Activated CD4-positive, alpha-beta T cell treated with anti-CD3 and anti-CD28 coated beads, Interleukin-2, amount 50 U/mL, for 16 hours (primary cell): ENCODE measurements at places on chromosomes 6 and 20.

GRCh38 chr6:6969761-6970223, 138.0 kb upstream of the RREB1 start:
- DNase-seq, result no peak

GRCh38 chr20:50346374-50347283, 156.0 kb downstream of the CEBPB start:
- DNase-seq, result no peak

GRCh38 chr6:52718550-52718949, 44.7 kb downstream of the GSTA2 start:
- no peak for DNase-seq

DNA sequence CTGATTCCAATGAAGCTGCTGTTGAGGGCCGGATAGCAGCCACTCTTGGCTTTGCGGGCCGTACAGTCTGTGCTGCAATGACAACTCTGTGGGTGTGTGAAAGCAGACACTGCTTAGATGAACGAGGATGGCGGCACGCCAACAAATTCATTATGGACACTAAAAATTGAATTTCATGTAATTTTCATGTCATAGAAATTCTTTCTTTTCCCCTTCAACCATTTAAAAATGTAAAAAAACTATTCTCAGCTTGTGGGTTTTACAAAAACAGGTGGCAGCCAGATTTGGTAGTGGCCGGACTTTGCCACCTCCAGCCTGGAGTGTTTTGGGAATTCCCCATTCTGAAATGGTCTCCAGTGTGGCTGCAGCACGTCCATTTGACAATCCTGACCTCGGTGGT, 26.0 kb downstream of the MAS1 start:
- DNase-seq, result no peak

DNA sequence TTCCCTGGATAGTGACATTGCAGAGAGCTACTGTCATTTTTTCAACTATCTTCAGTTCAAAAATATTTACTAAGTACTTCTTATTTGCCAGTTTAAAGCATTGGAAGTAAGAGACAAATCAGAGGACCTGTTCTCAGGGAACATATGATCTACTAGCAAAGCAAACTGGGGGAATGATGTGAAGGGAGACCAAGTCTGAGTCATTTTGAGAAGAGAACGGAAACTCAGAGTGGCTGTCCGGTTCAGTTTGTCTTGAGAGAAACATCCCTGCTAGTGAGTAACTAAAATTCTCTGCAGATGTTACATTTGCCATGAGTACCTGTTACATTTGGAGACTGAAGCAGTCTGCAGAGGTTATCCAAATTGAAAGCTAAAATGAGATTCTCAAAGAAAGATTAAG, 118.3 kb downstream of the KCNQ5 start:
- DNase-seq, result peak; percentile 66

DNA sequence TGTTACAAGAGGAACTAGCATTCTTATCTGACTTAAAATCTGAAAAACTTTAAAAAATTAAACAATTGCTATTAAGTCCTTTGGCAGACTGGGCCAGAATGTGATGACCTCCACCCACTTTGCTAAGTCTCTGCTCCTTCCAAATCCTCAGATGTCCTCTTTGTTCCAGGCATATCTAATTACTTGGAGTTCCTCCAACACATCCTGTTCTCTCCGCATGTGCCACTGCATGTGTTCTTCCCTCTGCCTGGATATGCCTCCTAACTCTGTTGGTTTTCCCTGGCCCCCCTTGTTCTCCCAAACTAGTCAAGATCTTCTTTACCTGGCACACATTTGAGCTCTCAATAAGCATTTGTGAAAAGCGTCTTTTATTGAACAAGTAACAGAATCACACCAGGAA, 23.1 kb downstream of the ELOVL2 start:
- no peak for DNase-seq

DNA sequence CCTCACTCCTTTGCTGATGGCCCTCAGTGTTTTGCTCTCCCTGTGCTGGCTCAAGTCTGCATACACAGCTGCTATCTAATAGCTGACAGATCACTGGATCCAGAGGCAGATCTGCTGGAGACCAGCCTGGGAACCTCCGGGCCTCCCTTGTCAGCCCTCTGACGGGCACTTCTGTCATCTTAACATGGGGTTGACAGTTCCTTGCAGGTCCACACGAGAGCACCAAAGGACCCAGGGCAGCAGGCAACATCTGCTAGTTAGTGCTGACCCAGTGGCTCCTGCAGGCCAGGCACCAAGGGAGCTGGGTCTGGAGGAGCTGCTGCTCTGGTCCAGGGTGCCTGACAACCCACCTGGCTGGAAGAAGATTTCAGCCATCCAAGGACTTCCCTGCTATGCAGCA, 208.1 kb downstream of the UST start:
- DNase-seq, result no peak

DNA sequence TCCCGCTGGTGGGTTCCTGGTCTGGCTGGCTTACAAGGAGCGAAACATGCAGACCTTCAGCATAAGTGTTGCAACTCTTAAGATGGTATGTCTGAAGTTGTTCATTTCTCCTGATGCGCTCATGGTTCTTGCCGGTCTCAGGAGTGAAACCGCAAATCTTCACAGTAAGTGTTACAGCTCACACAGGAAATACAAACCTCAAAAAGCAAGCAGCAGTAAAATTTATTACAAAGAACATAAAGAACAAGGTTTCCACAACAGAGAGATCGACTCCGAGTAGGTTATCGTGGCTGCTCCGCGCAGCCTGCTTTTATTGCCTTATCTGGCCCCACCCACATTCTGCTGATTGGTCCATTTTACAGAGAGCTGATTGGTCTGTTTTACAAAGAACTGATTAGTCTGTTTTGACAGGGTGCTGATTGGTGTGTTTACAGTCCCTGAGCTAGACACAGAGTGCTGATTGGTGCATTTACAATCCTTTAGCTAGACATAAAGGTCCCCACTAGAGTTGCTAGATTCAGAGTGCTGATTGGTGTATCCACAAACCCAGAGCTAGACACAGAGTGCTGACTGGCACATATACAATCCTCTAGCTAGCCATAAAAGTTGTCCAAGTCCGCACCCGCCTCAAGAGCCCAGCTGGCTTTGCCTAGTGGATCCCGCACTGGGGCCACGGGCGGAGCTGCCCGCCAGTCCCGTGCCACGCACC, 39.2 kb downstream of the TRIM27 start:
- peak; percentile 89 for DNase-seq

GRCh38 chr6:169368200-169368599, 114.6 kb upstream of the THBS2 start:
- DNase-seq, result no peak

- DNase-seq, result no peak
Observed at GRCh38 chr6:6884193-6884627, 223.6 kb upstream of the RREB1 start.

- DNase-seq, result peak; percentile 49
Observed at GRCh38 chr6:90190752-90191395, 105.8 kb downstream of the BACH2 start.

- DNase-seq, result no peak
Observed at GRCh38 chr6:1643830-1644445, 34.2 kb downstream of the FOXC1 start.

GRCh38 chr6:145815309-145816274, 997 bp upstream of the FBXO30 start:
- peak; percentile 35 for DNase-seq

GRCh38 chr20:51884561-51884960, 82.2 kb upstream of the SALL4 start:
- DNase-seq, result no peak

- no peak for DNase-seq
Observed at GRCh38 chr20:25461786-25462545, 54.5 kb downstream of the GINS1 start.

GRCh38 chr6:49479308-49479970, 16.3 kb downstream of the CENPQ start:
- no peak for DNase-seq

DNA sequence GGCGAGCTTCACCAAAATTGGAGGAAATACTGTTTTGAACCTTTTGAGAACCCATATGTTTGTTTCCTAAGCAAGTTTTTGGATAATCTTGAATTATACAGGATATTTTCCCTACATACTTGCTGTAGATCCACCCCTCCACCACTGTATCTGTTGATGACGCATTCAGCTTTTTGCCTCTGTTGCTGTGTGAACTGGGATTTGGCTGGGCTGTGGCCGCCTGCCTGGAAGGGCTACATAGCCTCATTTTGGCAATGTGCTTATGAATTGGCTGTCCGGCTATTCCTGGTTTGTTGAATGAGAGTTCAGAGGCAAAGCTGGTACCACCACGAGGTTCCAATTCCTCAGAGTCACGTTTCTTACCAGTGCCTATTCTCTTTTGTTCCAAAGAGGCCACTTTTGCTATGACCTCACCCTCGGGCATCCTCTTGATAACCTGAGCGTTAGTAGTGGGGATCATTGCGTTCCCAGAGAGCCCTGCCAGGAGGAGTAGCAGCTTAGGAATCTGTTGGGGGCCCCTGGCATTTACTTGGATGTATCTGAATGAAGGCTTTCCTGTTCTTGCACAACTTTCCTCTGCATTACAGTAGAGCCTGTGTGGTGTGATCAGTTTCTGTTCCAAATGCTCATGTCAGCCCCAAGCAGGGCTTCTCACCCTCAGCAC, 6.4 kb downstream of the FAM83D start:
- no peak for DNase-seq

- DNase-seq, result no peak
Observed at GRCh38 chr6:122276637-122277036, 122.8 kb upstream of the HSF2 start.

DNA sequence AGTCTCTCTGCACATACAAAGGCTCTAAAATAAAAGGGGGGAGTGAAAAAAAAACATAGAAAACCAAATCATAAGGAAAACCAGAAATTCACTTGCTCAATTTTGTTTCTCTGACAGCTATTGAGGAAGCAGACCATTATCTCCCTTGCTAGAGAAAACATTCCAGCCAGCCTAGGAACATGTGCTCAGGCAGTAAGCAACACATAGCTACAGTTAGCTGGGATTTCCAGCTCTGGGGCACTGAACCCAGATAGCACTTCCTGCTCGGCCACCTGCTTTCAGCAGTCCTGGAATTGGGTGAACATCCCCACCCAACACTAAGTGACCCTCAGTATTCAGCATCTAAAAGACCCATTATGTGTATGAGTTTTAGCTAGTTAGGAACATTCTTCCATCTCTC, 61.3 kb downstream of the TNFRSF21 start:
- no peak for DNase-seq

DNA sequence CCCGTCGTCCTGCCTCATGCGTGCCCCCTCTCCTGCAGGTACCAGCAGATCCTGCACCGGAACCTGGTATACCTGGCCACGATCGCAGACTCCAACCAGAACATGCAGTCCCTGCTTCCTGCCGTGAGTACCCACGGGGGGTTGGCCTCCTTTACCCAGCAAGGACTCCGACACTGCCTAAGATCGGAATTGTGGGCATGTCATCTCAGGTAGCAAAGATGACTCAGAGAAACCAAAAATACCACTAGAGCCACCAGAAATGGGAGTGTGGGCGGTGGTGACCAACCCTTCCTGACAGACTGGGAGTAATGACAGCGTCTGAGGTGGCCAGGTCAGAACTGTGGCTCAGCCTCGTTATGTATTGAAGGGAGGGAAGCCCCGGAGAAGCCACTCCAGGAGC, 16.3 kb downstream of the SS18L1 start:
- peak; percentile 91 for DNase-seq

DNA sequence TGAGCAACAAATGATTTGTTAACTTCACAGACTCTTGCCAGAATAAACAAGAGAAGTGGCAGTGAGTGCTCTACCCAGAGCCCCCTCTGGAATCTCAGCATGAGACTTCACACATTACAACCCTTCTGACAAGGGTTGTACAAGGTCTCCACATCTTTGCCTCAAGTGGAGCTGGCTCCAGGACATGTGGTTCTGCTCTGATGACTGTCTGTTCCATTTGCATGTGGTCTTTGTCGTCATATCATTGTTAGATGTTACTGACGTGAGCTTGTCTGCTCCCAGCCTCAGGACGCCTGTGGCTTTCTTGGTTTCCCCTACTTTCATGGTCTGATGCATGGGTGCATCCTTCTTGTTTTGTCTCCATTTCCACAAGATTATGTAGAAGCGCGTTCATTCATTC, 115.0 kb downstream of the SLC24A3 start:
- no peak for DNase-seq

DNA sequence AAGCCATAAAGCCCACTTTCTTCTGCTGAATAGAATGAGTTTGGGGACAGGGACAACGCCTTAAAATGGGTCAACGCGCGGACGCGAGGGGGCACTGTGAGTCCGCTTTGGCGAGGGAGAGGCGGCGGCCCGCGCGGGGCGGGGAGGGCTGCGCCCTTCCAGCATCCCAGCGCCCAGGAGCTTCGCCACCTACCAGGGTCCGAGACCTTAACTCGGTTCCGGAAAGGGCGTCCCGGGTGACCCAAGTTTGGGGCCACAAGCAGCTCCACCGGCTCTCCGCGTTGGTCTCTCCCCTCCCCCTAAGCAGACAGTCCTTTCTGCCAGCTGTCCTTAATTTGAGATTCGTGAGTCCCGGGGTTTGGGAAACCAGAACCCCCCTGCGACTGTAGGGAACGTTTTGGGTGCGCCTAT, 1.8 kb upstream of the SAMD5 start:
- peak; percentile 61 for DNase-seq

DNA sequence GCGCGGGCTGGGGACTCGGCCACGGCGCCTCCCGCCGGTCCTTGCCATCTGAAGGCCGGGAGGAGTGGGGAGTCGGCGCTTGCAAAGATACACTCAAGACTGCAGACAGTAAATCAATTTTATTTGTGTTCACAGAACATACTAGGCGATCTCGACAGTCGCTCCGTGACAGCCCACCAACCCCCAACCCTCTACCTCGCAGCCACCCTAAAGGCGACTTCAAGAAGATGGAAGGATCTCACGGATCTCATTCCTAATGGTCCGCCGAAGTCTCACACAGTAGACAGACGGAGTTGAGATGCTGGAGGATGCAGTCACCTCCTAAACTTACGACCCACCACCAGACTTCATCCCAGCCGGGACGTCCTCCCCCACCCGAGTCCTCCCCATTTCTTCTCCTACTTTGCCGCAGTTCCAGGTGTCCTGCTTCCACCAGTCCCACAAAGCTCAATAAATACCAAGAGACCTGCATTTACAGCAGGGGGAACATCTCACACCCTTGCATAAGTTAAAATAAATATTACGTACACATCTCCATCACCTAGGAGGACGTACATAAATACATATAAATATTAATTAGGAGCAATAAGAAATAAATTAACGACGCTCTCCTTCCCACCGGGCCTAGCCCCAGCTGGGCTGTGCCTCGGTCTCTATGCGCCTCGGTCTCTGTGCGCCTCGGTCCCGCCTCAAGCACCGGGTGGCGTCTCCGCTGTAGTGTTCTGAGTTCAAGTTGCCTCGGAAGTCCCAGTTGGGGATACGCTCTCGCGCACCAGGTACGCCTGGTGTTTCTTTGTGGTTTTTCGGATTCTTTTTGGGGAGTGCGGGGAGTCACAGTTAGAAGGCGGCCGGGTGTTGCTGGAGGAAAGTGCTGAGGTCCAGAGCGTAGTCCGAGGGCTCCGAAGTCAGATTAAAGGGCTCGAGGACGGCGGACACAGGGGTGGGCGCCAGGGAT, 889 bp upstream of the FLOT1 start:
- peak; percentile 58 for DNase-seq

DNA sequence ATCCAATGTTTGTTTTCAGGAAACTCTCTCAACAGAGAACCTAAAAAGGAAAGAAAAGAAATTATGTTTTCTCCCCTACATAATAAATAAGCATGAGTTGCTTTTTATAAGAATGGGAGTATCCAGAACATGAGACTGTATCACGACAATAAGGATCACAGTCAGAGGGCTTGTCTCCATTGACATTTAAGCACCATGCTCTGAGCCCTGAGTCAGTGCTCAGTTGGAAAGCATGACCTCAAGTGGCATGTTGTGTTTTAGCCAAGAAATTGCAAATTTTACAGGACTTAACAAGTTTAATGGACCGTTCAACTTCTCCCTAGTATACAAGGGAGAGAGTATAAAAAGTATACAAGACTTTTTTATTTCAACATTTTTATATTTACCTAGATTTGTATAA, 431.6 kb downstream of the GJA1 start:
- no peak for DNase-seq

GRCh38 chr20:17431621-17432364, 99.4 kb downstream of the BFSP1 start:
- peak; percentile 49 for DNase-seq
